Hematopoietic multipotent progenitor cell (in vitro differentiated cells): ENCODE measurements at places on chromosomes 6 and 20. TPM values are rescaled to one million over a fixed set of nuclear protein-coding genes. Genes with fewer than 3 reads are reported as not detected.
A peak's percentile ranks its signal among the peaks of the same experiment; 100 is the strongest.

DNA sequence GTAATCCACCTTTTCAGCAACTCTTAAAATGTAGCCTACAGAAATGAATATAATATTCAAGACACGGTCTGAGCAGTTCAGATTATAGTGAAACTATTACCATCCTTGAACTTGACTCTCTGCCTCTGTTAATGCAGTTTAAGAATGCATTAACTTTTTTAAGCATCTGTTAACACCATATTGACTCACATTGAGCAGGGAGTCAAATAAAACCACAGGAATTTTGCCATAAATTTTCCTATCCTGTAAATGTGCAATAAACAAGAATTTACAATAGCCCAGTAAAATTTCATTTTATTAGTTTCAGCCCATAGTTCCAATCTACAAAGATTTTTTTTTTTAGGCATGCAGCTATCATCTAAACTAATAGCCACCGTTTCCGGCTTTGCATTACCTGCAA is 239.2 kb upstream of the DEFB112 start:
- no peak for DNase-seq

DNA sequence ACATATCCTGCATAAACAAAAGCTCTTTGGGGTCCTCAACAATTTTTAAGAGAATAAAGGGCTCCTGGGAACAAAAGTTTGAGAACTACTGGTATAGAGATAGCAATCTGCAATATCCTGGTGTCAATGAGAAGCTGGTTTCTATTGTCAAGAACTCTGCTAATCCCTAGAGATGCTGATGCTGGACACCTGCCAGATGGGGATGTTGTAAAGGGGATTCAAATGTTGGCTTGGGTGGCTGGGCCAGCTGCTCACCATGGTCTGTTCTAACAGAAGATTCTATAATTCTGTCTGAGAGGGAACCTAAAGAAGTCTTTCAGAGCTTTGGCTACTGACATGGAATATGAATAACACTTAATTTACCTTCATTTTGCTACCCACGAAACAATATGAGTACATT is 137.8 kb downstream of the BTBD9 start:
- no peak for DNase-seq

DNA sequence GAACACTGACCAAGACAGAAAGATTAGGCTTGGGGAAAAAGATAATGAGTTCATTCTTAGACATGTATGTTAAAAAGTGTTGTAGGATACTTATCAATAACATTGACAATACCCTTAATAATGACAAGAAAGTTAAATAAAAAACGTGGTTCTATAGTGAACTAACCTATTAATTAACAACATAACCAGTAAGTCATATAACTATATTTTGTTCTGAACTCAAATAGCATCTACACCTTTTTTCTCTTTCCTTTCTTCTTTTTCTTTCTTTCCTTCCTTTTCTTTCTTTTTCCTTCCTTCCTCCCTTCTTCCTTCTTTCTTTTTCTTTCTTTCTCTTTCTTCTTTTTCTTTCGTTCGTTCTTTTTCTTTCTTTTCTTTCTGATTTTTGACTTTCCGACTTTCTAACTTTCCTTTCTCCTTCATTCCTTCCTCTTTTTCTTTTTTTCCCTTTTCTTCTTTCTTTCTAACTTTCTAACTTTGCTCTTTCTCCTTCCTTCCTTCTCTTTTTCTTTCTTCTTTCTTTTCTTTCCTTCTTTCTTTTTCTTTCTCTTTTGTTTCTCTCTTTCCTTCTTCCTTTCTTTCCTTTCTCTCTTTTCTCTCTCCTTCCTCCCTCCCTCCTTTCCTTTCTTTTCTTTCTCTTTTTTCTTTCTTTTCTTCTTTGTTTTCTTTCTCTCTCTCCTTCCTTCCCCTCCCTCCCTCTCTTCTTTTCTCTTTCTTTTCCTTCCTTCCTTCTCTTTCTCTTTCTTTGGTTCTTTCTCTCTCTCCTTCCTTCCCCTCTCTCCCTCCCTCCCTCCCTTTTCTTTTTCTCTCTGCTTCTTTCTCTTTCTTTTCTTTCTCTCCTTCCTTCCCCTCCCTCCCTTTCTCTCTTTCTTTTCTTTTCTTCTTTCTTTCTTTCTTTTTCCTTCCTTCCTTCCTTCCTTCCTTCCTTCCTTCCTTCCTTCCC is 24.6 kb downstream of the PRSS35 start:
- no peak for DNase-seq

The NKAPL gene
- total RNA-seq, result 1.1 TPM

DNA sequence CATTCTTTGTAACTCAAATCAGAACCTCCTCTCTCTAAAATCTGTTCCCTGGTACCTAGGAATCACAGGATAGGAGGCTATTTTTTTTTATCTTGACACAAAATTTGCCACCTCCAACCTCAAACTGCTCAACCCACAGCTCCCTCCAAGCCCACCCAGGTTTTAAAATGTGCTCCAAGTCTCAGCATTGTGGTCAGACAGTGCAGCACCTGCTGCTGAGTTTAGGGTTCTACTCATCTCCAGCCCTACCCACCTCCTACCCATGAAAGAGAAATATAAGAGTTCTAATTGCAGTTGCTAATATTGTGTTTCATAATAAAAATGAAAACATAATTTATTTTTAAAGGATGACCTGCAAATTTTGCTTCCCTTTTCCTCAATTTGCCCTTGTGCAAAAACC is 496.5 kb downstream of the MAFB start:
- DNase-seq, result no peak

The PRDM1 gene
- 0.27 TPM for total RNA-seq

- DNase-seq, result no peak
Observed at GRCh38 chr6:20805021-20805420, 270.8 kb downstream of the CDKAL1 start.

DNA sequence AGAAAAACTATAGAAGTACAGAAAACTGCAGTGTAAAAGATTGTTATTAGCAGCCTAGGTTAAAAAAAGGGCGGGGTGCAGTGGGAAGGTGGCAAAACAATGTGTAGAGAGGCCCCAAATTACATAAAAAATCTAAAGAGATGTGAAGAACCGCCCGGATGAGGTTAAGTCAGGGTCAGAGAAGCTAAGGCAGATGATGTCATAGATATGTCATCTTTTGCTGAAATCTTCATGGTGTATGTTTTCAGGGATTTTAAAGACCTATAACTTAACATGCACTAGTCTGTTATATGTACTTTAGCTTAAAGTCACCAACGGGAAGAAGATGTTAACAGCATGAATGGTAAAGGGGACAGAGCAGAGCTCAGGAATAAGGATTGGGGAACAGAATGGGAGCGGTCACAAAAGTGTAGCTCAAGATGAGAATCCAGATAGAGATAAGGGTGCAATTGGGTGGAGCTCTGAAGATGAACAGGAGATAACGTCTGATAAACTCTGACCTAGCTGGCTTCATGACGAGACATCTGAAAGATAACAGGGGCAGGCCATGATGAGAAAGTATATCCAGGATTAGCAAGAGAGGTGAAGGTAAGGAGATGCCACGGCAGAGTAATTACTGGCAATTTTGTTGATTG is 83.4 kb downstream of the TFAP2A start:
- no peak for DNase-seq

- DNase-seq, result no peak
Observed at GRCh38 chr6:112504621-112505020, 157.5 kb downstream of the RFPL4B start.

- no peak for DNase-seq
Observed at GRCh38 chr6:116136933-116137340, 11.0 kb upstream of the COL10A1 start.

The GJA1 gene
- total RNA-seq, result 0.27 TPM

The HUS1B gene
- 2.2 TPM for total RNA-seq

The CAP2 gene
- total RNA-seq, result under 0.01 TPM

DNA sequence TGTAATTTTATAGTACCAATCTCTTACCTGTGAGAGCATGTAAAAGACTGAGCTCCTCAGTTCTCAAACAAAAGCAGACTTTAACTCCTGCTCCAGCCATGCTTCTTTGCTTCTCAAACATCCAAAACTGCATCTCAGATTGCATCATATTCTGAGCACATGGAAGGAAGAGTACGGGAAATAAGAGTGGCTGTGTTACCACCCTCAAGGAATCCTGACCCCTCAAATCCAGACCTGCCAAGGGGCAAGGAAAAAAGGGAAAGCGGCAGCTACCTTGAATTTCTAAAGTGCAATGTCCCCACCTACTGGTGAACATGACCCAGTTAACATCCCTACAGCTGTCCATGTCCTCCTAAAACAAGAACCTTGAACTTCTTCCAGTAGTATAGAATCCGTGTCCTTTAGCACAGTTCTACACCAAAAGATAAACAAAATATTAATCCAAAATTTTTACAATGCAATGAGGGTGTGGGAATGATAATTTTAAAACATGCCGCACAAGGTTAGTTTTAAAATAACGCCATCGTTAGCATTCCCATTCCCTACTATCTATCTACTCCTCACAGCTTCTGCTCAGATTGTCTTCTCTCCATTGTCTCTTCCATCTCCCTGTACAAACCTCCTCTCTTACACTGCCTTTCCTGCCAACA is 34.1 kb upstream of the HLA-DQB1 start:
- peak; percentile 17 for DNase-seq

The MCM9 gene
- total RNA-seq, result 14.5 TPM

DNA sequence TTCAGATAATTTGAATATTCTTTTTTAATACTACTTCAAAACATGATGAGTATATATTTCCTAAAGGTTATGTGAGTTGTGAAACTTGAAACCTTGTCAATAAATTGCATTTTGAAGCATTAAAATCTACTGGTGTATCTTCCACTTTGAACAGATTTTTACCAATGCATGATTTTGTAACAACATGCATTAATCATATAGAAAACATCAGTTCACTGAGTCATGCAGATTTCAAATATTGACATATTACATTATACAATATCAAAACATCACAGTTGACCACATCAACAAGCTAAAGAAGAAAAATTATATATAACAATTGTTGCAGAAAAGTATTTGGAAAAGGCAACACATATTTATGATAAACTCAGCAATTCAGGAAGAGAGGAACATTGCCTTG is 158.1 kb downstream of the WDR27 start:
- DNase-seq, result no peak

GRCh38 chr6:140174524-140174923 is 800.1 kb upstream of the CITED2 start:
- DNase-seq, result no peak

- DNase-seq, result no peak
Observed at GRCh38 chr20:54179946-54180345, 6.2 kb upstream of the CYP24A1 start.

The MMS22L gene
- 12.4 TPM for total RNA-seq

The SAMD5 gene
- not detected for total RNA-seq

The PHF1 gene
- 22.9 TPM for total RNA-seq

The DAAM2 gene
- under 0.01 TPM for total RNA-seq

The SAPCD1 gene
- 0.27 TPM for total RNA-seq

The ZKSCAN8 gene
- 14.0 TPM for total RNA-seq

DNA sequence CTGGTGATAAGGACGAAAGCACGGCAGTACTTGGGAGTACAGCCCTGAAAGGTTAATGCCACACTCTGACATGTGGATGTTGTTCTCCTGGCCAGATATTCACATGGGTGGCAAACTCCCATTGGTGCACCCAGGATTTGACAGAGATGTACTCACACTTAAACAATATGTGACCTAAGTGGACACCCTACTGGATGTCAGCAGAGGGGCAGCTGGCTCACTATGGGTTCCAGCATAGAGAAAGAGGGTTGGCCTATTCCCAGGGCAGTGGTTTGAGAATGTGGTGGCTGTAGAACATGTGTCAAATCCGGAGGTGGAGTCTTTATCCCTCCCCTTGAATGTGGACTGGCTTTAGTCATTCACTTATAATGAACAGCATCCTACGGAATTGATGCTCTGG is 333.2 kb downstream of the DHX35 start:
- no peak for DNase-seq

The DNPH1 gene
- total RNA-seq, result 92.9 TPM

GRCh38 chr20:47775841-47776240 is 9.4 kb downstream of the SULF2 start:
- DNase-seq, result no peak

The STMND1 gene
- not detected for total RNA-seq

DNA sequence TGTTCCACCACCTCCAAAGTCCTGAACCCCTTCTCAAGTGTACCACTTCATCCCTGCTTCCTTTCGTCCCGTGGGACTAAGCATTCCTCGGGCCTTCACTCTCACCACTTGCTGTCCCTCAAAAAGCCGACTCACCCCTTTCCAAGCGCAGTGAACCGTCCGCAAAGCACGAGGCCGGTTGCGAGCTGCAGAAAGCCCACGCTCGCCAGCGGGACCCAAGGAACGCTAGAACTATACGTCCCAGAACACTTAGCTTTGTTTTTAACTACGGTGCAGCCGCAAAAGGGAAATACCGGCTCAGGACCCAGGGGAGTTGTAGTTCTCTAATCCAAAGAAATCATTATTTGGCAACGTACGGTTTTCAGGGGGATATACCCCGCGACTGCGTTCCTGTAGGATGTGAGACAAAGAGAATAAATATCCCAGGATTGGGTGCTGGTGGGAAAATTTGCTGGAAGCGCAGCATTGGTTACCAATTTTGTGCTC is 416 bp upstream of the POLR1H start:
- DNase-seq, result no peak

The SAYSD1 gene
- 10.8 TPM for total RNA-seq

DNA sequence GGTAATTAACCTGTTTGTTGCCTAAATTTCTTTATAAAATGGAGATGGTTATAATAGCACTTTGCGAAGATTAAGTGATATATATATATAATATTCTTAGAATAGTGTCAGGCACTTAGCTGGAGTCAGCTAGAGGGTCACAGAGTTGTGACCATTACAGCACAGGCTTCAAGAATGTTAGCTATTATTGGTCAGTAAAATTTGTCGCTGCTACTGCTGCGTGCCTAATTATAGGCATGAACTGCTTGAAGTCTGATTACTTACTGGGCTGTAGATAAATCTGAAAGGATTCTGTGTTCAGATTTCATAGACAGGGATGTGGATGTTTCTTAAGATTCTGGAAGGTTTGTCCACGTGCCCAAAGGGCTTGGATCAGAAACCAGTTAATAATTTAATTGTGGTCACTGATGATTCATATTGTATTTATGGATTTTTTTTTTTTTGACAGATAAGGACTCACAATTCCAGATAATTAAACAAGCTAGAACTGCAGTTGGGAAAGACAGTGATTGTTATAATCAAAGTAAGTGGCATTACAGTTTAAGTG is 4.7 kb downstream of the SNRNP48 start:
- no peak for DNase-seq

The MOG gene
- not detected for total RNA-seq

- DNase-seq, result no peak
Observed at GRCh38 chr6:43941174-43941573, 171.2 kb downstream of the VEGFA start.

The SMIM8 gene
- total RNA-seq, result 3.5 TPM
